ENCODE measurements at places on chromosomes 5 and 9.

DNA sequence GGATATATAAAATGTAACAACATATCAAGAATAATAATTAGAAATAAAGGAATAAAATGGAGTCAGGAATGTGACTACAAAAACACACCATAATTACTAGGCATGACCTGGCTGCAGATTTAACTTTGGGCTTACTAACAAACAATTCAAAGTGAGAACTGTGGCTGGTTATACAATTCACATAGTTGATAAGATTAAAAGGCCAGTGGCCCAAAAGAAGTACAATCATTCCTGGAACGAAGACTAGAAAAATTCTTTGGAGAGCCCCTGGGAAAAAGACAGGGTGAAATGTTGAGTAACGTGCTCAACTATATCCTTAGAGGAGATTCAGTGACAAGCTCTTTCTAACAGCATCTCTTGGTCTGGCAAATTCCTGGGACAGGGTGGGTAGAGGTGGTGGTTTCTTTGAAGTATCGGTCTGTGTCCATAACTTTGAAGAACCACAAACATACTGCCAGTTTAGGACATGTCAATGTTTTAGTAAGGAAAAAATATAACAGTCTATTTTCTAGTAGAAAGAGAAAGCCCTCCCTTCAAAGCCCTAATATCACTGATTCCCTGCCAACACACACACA lies 75.0 kb upstream of the IL6ST start:
- no peak for DNase-seq

- DNase-seq: no peak
Measured at GRCh38 chr9:81476813-81477490, 212.4 kb downstream of the TLE1 start.

GRCh38 chr9:37668116-37668601 lies 17.4 kb downstream of the FRMPD1 start:
- no peak for DNase-seq

GRCh38 chr9:109974143-109974917 lies 194.3 kb downstream of the PALM2AKAP2 start:
- peak; percentile 65 for DNase-seq

DNA sequence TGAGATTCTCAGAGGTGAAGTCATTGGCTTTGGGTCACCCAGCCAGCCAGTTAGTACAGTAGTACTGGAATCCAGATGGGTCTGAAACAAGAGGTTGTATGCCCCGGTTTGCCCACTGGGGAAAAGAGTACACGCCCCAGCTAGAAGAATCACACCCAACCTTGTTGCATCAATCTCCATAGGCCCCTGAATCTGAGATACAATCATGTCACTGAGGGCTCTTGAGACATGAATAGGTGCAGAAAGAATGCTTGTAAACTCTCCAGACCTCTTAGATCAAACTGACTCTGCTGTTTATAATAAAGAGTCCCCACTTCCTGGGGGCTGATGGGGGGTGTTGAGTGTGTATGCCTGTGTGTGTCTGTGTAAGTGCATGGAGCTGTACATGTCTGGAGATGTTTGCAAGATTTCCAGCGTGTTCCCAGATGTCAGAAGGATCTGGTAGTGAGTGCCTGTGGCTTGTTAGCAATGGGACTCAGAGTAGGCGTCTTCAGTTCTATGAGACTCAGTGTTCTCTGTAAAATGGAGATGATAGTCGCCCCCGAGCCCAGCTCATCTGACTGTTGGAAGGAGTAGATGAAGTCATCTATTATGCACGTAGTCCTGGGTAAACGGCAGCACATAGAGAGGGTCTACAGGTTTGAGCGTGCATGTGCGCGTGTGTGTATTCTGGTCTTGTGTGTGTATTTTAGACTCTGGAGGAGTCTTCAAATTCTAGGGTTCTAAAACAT lies 48.2 kb downstream of the COL27A1 start:
- DNase-seq: no peak

DNA sequence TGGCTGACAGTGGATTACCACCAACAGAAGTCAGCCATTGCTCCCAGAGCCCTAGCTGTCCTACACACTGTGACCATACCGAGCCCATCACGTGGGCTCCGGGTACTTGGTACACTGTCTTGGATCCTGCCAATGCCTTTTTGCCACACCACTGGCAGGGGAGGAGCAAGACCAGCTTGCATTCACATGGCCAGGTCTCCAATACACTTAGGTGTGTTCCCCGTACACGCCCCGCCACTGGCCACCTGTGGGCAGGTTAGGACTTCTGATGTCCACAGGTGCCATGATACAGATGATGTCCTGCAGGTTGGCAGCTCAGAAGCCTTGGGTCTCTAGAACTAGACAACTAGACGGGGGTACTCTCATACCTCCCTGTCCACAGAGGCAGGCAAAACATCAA lies 5.4 kb upstream of the DIPK1B start:
- DNase-seq: no peak

DNA sequence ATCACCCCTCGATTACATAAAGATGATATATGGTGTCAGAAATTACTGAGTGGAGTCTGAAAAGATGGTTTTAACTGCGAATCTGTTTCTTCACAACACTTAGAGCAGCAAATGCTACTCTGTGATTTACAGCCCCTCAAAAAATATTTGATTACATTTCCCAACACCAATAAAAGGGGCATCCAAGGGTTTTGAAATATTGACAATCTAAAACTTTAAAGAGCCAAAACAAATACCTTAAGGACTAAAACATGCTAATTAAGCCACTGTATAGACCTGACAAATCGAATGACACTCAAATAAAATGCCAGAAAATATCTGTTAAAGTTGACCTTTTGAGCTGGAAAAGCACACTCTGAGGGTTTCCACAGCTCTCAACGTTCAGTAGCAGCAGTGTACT lies 73.2 kb downstream of the ELAVL2 start:
- no peak for DNase-seq

GRCh38 chr5:34881246-34881645 lies 34.1 kb downstream of the RAD1 start:
- DNase-seq: no peak

GRCh38 chr5:133582971-133583370 lies 29.4 kb downstream of the FSTL4 start:
- no peak for DNase-seq

DNA sequence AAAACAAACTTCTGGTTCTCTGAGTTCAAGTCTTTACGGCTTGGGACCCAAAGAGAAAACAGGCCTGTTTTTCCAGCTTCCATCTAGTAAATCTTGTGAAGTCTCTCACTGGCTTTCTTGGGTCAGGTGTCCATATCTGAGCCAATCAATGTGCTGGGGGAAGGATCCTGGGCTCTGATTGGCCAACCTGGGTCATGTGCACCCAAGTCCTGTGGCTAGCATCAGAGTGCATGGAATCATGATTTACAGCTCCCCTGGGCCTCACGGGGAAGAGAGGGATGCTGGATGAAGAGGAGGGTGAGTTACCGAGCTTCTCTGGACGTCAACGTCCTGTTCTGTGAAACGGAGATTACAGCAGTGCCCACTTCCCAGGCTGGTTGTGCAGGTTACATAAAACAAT lies 19.4 kb downstream of the CXCL14 start:
- DNase-seq: no peak

DNA sequence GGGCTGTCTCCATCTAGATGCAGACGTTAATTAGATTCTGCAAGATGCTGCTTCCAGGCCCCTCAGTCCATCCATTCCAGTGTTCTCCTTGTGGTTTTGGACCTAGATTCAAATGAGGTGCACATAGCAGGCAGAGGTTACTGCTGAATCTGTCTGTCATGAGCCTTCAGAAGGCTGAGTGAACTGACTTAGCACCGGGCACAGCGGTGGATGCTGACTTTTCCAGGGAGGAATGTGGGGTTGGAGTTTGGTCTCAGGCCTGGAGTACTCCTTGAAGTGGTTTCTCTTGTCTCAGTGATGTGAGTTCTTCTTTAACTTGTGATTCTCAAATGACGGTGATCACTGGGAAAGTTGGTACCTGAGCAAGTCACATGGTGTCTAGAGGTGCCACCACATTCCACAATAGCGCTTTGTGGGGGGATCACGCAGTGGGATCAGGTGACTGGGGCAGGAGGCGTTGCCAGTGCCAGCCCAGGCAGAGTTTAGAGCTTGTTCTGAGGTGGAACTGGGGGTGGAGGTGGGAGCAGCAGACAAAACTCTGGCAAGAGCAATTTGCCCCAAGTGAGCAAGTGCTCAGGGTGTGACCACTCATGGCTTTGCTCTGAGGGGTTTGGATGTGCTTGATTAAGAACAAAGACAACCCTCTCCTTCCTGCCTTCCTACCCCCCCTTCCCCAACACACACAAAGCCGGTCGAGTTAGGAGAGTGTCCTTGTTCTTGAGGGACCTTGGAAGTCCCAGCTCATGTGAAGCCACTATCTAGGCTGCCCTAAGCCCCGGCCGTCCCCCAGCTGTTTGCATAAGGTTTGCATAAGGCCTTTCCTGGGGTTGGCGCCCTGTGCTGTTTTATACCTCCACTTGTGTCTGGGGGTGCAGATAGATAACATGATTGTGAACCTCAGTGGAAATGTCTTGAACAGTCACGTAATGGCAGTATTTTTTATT lies 25.1 kb downstream of the JADE2 start:
- DNase-seq: no peak

DNA sequence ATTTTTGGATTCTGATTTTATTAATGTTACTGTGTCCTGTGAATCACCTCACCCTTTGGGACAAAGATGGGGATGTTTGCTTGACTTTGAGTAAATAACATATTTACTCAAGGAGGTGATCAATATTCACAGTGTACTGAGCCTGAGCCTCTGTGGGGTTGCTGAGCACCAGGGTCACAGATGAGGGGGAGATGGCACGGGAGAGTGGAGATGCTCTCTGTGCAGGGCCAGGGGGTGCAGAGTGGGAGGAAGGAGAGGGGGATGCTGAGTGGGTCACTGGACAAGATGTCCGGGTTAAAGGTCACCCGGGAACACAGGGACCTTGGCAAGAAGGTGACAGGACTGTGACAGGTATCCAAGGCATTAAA lies 4.0 kb downstream of the SQSTM1 start:
- no peak for DNase-seq

- DNase-seq: no peak
Measured at GRCh38 chr9:114256827-114257328, 66.0 kb upstream of the ORM1 start.

- no peak for DNase-seq
Measured at GRCh38 chr5:151880324-151880723, 44.3 kb downstream of the GLRA1 start.

DNA sequence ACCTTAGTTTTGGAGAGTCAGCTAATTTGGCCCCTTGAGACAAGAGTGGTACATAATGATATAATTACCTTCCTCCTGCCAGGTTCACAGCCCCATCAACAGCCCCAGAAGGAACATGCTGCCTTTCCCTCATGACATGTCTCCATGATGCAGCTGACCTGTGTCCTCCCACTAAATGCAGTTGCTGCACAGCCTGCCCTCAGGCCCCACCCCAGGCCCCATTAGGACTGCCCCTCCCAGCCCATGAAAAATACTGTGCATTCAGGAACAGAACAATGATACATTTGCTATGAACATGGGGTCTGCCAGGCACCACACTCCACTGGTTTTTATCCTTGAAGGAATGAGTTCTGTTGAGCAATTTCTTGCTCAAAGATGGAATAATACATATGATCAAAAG lies 176.4 kb downstream of the C5orf15 start:
- DNase-seq: no peak

DNA sequence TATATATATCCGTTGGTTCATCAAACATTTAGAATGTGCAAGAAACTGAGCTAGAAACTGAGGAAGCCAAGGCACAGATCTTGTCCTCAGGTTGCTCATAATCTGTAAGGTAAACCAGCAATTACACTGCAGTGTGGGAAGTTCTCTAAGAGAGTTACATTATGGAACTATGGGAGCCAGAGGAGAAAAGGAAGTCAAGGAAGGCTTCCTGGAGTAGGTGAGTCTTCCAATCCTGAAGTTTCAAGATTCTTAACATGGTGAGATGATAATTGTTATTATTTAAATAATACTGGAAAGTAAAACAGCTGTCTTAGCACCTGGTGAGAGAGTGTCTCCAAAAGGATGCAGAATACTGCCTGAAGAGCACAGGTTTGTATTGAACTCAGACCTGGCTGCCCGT lies 44.2 kb downstream of the PDE6A start:
- DNase-seq: no peak

- DNase-seq: no peak
Measured at GRCh38 chr9:86604741-86605140, 250.5 kb upstream of the TUT7 start.

DNA sequence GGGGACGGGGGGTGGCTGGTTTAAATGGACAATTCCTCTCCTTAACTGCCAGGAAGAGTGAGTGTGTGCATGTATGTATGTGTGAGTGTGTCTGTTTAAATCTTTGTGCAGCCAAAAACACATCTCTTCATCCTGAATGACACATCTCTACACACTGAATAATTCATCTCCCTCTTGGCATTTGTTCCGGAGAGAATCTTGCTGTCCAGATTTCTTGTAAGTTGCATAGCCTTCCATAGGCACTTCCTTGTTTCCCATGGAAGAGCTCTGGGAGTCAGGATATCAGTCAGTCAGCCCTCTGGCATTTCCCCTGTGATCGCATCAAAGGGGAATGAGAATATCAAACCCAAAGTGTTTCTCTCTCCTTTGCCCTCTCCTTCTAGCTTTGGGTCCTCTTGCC lies 74.7 kb downstream of the WWC1 start:
- DNase-seq: no peak

GRCh38 chr9:4927701-4928100 lies 57.4 kb upstream of the JAK2 start:
- no peak for DNase-seq

GRCh38 chr5:149681922-149682321 lies 48.2 kb upstream of the PPARGC1B start:
- no peak for DNase-seq

- no peak for DNase-seq
Measured at GRCh38 chr5:98099448-98100105, 673.9 kb upstream of the RGMB start.

DNA sequence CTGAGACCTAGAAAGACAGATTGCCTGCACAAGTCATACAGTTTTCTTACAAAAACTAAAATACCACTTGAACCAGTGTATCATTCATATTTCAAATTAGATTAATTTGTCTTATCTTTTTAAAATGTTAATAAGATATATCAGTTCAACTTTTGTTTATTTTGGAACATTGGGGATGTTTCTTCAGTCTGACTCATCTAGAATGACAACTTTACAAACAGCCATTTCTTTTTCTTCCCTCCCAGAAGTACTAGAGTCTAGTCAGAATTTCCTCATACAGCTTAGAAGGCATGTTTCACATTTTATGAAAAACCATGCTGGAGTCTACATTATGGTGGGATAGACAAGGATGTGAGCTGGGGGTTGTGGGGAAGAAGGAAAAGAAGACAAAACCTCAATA lies 262.5 kb downstream of the NFIB start:
- no peak for DNase-seq

DNA sequence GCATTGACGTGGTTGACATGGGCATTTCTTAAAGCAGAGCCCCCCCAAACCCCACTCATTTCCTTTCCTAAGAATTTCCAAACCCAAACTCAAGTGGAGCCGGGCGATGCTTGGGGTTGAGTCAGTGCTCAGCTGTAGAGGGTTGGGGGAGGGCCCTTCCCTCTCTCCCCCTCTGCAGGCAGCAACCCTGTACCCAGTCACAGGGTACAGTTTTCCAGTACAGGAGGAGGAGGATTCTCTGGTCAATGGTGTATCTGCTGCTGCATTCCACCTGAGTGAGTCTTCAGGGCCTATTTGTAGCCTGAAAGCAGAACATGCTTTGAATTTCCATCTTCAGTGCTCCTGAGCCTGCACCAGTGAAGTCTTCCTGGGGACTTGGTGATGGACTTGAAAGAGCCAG lies 55.8 kb downstream of the ENTREP1 start:
- DNase-seq: no peak

Data from stimulated activated CD4-positive, alpha-beta T cell treated with anti-CD3 and anti-CD28 coated beads, Interleukin-2, amount 100 ng/mL, for 24 hours (primary cell).